GM04504 (cell line): ENCODE measurements at places on chromosomes 12 and 14.

DNA sequence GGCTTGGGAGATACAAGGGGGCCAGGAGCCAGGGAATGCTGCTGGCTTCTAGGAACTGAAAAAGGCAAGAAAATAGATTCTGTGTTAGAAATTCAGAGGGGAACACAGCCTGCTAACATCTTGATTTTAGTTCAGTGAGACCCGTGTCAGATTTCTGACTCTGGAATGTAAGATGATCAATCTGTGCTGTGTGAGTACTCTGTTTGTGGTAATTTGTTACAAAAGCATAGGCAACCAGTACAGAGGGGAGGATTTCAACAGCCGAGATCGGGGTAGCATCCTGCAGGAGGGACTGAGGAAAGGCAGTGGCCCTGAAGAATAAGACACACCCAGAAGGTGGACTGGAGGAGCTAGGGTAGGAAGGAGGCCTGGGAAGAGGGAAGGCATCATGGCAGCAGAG lies 410.0 kb upstream of the CCDC196 start:
- DNase-seq = no peak

DNA sequence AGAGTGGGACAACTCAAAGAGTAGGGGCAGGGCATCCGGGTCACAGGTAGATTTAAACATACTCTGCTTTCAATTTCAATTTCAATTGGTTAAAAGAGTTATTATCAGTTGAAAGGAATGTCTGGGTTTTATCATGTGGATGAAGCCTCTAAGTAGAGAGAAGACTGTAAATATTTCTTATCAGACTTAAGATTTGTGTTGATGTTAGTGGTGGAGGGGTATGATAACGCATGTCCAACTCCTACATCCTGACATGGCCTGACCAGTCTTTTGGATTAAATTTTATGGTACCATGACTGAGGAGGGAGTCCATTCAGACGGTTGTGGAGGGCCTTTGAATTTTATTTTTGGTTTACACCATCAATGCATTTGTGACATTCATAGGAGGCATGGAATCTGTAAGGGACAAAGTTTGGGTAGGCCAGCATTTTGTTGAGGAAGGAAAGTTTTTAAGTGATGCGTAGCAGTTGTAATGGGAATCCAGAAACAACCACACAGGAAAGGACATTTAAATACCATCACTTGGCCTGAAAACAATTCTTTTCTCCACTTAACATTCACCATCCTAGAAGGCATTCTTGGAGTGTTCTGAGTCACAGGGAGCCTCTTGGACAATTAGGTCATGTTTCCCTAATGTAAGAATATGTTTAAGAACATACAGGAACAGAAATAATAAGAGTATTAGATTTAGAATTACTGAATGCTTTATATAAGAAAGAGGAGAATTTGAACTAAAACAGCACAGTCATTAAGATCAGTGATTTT lies 371.9 kb downstream of the ATP23 start:
- peak; percentile 60 for DNase-seq

- DNase-seq = no peak
Observed at GRCh38 chr12:90504806-90505205, 450.2 kb downstream of the CCER1 start.

DNA sequence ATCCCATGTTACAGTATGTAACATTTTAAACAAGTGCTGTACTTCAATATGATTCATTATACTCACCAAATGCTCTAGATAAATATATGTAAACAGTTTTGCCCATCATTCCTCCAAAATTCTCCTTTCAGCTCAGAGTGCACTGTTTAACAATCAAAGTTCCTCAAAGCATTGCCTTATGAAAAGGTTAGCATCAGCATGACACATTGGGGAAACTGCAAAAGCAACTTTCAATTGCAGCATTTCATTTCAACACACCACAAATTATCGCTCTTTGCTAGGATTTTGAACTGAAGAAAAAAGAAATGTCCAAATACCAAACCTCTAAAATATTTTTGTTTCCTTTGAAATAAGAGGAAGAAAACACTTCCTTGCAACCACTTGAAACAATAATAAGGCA lies 413.2 kb downstream of the FLRT2 start:
- no peak for DNase-seq
